ENCODE measurements at places on chromosomes 11 and 22.

DNA sequence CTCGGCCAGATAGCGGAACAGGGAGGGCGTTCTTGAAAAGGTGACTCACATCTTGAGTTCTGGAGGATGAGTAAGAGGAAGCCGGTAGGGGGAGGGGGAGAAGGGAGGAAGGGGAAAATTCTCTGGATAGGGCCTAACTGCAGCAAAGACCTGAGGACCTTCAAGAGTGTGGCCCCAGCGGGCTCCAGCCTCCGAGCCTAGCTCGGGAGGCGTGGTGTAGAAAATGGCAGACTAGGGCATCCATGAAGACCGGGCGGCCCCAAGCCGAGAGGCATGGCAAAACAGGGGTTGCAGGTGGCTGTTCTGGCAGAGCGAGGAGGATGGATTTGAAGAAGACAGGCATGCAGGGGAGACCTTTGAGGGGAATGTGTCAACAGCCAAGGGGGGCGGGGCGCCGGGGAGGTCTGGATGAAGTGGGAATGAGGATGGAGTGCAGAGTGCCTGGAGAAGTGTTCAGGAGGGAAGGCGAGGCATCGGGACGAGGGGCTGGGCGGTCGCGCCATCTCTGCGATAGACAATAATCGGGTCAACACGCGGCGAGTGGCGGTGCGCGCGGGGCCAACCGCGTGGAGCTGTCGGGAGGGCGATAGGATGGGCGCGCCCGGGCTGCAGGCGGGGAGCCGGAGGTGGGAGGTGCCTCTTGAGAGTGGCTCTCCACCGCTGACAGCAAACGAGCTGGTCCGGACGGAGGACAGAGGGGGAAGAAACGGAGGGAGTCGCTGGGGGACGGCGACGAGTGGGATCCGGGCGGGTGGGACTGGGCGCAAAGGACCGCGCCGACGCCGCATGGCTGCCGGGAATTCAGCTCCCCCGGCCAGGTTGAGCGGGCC is 40.0 kb upstream of the CREB3L1 start:
- DNase-seq: no peak

GRCh38 chr11:126507646-126508045 is 152.2 kb downstream of the ST3GAL4 start:
- no peak for DNase-seq

DNA sequence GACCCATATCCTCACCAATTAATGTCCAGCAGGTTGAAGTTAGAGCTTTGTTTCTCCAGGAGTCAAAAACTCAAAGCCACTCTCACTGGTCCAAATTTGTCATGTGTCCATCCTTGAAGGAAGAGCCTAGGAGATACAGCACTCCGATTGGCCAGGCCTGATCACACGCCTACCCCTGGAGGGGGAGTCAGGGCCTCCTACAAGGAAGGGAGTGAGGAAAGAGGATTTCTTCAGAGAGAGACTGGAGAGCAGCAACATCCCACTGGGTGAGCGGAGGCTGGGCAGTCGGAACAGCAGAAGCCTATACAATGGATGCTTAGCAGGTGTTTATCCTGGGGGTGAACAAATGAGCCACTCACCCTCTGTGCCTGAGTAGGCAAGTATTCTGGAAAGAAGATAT is 113.9 kb downstream of the TRIM29 start:
- no peak for DNase-seq

- DNase-seq: no peak
Observed at GRCh38 chr11:128894286-128894681, 3.1 kb downstream of the KCNJ5 start.

DNA sequence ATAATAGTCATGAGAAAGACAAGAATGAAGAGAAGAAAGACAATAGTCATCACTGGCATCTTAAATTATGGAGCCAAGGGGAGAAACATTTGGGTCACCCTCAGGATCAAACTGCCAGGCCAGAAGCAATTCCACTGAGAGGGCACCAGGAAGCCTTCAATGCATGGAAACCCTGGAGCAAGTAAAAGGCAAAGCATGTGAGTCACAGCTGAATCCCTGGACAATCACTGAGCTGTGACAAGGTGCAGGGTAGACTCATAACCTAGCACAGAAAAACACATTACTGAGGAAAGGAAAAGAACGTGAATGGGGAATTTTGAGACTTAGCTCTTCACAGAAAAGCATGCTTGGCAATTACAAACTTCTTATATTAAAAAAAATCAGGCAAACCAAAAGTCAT is 1.6 kb downstream of the KCNJ1 start:
- DNase-seq: no peak

DNA sequence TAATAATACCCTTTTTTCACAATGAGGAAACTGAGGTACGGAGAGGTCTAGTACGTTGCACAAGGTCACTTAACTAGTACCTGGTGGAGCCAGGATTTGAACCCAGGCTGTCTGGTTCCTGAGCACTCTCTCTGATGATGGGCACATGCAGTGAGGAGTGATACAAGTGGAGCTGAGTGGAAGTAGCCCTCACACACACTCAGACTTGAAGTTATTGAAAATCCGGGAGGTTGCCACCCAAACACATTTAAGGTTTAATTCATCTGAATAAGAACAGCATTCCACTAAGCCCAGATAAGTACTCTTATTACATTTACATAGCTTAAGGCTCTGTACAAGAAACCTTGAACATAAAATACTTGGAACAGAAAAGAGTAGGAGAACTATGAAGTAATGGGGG is 4.8 kb downstream of the GRAP2 start:
- no peak for DNase-seq

DNA sequence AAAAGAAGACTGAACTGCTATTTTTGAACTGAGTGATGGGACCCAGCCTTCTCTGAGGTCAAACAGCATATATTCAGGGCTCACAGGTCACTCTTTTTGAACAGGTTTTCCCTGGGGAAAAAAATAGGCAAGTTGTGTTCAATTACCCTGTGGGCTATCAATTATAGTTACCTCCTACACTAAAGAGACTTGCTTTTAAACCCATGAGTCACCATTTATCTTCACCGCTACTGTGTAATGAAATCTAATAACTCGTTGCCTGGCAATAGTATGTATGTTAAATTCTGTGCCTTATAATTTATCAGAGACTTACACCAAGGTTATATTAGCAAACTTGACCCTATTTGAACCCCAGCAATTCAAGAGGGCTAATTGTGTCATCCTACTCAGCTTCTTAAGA is 98.5 kb downstream of the CYP2R1 start:
- no peak for DNase-seq

- no peak for DNase-seq
Observed at GRCh38 chr22:50320671-50321325, 6.0 kb downstream of the DENND6B start.

- DNase-seq: no peak
Observed at GRCh38 chr22:37806409-37807333, 1.1 kb upstream of the GCAT start.

GRCh38 chr11:116442238-116442752 is 330.5 kb downstream of the BUD13 start:
- no peak for DNase-seq

DNA sequence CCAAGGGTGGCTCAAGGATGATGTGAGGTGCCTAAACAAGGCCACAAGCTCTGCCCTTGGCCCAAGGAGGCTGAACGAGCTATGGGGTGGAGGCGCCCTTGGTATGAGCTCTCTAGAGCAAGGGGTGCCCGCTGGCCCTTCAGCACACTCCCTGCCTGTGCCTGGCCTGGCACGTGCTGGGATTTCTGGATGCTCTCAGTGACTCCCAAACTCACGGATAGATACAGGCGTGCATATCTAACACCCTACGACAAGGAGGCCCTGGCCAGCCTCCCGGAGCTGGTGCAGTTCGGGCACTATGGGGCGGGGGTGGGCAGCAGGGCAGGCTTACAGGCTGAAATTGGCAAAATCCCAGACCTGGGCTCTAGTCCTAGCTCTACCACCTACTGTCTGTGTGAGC is 30.6 kb downstream of the SCUBE1 start:
- DNase-seq: no peak

DNA sequence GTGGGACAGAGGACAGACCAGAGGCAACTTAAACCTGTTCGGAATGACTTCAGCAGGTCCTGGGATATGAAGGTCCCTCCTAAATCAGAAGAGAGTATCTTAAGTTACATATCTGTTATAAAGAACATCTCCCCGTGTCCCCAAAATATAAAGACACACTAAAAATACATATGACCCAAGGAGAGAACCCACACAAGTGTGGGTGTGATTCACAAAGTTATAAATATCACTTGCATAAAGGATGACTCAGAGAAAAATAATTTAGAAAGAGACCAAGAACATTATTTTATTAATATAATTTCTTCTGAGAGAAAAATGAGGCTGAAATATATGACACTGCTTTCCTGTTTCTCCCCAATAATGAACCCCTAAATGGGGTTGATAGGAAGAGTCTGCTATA is 14.2 kb downstream of the OR5B21 start:
- DNase-seq: no peak

DNA sequence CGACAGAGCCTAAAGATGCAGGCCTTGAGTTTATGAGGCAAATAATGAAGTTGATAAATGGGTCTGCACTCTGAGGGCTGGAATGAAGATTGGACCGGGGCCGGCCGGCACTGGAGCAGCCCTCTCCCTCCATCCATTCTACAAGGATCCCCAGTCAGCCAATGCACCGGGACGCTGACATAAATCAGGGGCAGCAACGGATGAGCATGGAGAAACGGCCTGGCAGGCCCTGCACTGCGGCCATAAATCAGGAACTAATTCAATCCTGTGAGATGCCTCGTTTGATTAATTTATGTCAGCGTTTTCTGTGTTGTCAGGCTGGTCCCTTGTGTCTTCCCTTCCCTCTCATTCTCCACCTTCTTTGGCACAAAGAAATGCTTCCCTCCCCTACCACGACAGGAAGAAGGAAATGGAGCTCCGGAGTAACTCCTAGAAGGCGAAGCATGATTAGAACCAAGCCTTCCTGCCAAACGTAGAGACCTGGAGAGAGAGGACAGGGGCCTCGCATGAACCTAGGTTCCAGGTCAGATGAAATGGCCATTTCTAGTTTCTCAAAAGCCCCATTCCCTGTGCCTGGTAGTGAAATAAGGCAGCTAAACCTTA is 358.4 kb downstream of the OPCML start:
- DNase-seq: no peak

Measured in retinal pigment epithelial cell (primary cell).